ENCODE measurements at places on chromosomes 16 and 17.
A peak's percentile ranks its signal among the peaks of the same experiment; 100 is the strongest.

DNA sequence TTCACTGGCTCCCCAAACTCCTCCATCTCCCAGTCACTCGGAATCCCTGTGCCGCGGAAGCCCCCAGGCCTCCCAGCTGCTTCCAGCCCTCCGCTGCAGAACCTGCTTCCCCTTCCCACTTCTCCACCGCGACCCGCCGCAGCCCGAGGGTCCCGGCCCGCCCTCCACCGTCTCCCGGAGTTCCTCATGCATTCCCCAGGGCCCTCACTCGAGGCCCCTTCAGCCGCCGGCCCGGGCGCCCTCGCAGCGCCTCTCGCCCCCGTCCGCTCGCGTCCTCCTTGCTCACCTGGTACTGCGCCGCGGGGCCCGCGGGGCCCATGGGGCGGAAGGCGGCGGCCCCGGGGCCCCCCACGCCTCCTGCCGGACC lies 329 bp downstream of the SMARCD2 start:
- DNase-seq, result no peak

DNA sequence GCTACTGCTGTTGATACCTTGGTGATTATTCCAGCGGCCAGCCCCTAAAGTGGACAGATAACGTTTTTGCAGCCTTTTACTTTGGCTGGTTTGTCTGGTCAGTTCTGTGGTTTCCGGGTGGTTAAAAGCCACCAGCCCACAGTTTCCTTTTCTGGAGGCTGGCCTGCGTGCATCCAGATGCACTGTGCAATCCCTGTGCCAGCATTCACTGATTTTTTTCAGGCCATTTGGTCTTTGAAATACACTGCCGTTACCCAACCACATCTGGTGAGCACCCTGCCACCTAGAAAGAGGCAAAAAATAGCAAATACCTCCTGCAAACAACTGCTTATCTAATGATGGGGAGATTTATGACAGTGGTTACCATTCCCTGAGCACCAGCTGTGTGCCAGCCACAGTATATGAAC lies 797 bp downstream of the NUDT7 start:
- no peak for DNase-seq

GRCh38 chr16:66551348-66551759 lies 1.0 kb upstream of the CKLF start:
- no peak for DNase-seq

- DNase-seq, result no peak
Measured at GRCh38 chr16:69937465-69937951, 13.6 kb upstream of the CLEC18A start.

DNA sequence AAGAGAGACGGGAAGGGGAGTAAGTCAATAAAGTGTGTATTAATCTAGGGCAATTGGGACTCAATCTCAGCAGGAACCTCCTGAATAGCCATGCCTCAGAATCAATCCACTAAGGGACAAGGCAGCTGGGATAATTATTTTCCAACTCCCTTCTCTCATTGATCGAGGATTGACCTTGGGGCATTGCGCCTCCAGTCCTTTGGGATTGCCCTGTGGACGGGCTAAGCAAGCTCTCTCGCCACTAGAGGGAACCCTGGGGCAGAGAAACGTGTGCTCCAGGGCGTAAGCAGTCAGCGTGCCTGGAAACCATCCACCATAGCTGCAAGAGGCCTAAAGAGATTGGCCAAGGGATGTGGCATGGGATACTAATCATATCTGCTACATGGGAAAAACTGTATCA lies 53.9 kb upstream of the ERCC4 start:
- no peak for DNase-seq

- DNase-seq, result no peak
Measured at GRCh38 chr17:81251094-81251708, 12.1 kb downstream of the NDUFAF8 start.

DNA sequence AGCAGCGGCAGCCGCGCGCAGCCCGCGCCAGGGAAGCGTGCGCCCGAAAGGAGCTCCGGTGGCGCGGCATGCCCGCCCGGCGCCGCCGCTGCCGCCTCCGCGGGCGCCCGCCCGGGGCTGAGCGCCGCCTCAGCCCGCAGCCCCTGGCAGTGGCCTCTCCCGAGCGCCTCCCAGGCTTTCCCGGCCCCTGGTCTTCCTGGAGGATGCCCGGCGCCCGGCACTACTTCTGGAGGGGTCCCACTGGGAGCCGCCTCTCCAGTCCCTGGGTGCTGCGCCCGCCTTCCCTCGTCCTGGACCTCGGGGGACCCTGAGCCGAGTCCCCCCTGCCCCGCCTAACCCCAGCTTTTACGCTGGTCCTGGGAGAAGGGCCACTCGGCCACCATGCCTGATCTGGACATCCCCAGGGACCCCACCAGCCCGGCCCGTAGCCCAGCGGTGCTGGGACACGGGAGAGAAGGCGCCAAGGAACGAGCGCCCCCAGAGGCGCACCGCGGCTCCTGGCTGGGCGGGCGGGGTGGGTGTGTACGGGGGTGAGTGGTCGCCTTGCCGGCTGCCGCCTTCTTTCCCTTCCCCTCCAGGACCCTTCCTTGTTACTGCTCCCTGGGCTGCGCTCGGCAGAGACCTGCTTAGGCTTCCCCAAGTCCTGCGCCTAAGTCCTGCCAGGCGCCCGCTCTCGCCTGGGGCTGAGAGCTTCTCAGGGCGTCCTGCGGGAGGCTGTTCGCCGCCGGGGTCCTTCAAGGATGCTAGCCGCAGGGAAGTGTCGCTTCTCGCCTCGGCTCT lies 704 bp downstream of the ASIC2 start:
- DNase-seq, result no peak

- DNase-seq, result no peak
Measured at GRCh38 chr16:61289141-61289540, 747.1 kb downstream of the CDH8 start.

DNA sequence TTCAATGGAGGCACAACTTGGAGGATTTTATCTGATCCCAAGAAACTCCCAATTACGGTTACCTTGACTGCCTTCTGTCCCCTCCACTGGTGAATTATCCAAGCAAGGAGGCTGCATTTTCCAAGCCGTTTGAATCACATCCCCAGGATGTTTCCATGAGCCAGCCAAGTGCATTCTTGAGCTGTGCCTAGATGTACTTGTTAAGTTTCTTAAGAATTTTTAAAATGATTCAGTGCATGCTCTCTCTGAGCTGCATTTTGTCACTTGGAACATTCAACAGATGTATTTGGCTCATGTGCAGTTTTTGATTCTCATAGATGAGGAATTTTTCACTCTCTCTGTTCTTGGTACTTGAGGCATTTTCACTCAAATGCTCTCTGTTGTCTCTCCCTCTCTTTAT lies 202.6 kb upstream of the MYOCD start:
- no peak for DNase-seq

DNA sequence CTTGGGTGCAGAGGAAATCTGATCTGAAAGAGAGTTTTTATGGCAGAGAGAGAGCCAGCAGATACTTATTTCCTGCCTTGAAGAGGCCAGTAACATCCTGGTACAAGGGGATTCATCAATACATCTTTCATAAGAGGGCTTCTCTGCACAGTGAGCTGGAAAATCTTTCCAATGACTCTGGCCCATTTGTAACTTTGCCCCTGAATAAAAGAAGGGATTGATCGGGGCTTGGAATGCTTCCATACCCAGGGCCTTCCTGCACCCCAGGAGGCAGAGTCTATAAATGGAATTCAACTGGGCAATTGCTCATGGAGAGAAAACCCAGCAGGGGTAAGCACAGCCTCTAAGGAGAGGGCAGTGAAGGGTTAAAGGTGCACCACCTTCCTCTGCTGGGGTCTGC lies 163.3 kb downstream of the XYLT1 start:
- DNase-seq, result no peak

GRCh38 chr17:1649844-1650501 lies at the start of gene RILP:
RILP (minus strand) TSS chr17:1649866; CDS start chr17:1649804, 62 bp downstream.
- peak; percentile 97 for DNase-seq

- DNase-seq, result no peak
Measured at GRCh38 chr16:49661465-49662187, 194.3 kb downstream of the ZNF423 start.

DNA sequence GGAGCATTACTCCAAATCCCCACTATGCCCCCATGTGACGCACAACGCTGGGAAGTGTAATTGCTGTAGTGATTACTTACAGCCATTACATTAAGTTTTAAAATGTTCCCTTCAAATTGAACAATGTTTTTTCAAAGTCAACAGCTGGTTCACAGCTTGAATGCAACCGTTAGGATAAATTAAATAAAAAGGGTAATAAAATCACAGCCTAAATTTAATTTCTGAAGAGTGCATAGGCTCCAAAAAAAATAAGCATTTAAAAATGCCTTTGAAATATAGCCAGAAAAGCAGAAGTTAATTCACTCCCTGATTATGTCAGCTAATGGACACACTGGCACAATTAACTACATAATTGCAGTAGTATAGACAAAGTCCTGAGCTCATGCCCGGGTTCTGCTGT lies 50.5 kb upstream of the KDM8 start:
- DNase-seq, result no peak

- DNase-seq, result no peak
Measured at GRCh38 chr17:50855708-50856330, 10.3 kb downstream of the TOB1 start.

DNA sequence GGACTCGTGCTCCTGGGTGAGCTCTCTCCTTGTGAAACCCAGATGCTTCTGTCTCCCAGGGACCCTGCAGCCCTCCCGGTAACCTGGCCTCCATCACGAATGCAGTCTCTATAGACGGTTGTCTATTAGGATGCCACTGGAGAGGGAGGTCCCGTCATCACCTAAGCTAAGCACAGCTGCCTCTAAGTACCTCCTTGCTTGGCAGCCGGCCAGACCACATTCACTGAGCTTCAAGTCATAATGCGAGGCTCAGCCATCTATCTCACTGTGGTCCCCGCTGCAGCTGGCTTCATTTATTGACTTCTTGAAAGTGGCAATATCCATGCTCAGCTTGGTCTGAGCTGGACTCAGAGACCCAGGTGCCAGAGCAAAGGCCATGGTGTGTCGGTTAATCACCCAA lies 74.5 kb upstream of the HSBP1 start:
- DNase-seq, result no peak

DNA sequence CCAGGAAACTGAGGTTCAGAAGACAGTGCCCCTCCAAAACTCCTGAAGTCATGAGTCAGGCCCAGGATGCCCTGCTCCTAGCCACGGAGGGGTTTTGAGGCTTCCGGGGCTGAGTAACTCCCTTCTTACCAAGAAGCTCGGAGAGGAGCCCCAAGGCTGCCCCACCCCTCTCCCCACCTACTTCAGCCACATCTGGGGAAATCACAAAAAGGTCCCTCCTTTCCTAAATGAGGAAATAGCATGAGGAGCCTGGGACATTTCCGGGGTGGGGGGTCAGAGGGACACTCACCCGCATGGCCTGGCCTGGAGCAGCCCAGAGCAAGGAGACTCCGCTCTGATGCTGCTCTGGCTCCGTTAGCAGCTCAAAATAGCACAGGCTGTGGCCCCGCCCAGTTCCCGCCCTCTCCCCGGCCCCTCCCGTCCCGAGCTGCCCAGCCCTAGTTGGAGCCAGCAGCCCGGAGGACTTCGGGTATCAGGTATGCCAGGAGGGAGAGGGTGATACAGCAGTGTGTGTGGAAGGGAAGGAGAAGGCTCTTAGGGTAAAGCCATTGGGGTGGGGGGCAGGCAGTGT lies 40.1 kb downstream of the MYO18A start:
- DNase-seq, result no peak

DNA sequence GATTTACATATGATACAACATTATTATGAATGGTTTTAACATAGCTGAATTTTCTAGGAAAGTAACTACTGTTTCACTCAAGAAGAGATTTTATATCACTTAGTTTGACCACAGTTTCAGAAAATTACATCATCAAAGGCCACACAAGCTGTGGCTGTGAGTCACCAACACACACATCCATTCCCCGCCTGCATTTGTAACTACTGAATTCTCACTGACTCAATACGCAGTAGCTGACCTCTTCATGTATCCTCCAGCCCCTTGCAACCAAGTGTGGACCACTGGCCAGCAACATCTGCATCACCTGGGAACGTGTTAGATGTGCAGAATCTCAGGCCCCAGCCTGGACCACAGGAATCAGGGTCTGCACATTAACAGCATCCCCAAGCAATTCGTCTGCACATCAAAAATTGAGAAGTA lies 197.6 kb downstream of the XYLT1 start:
- DNase-seq, result no peak

- DNase-seq, result no peak
Measured at GRCh38 chr17:42405963-42406495, 17.0 kb downstream of the CAVIN1 start.

DNA sequence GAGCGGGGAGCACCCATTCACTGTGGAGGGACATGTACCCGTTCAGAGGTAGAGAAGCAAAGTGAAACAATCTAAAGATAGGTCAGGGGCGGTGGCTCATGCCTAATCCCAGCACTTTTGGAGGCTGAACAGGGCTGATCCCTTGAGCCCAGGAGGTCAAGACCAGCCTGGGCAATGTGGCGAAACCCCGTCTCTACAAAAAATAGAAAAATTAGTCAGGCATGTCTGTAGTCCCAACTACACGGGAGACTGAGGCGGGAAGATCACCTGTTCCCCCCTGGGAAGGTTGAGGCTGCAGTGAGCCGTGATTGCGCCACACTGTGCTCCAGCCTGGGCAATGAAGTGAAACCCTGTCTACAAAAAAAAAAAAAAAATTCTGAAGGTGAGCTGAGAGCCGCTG lies 21.7 kb downstream of the MYL4 start:
- DNase-seq, result no peak

- DNase-seq, result no peak
Measured at GRCh38 chr16:78225919-78226318, 126.5 kb downstream of the WWOX start.

GRCh38 chr17:70646673-70647072 lies 477.3 kb downstream of the KCNJ2 start:
- DNase-seq, result no peak

- DNase-seq, result no peak
Measured at GRCh38 chr17:21275047-21275578, 9.4 kb upstream of the MAP2K3 start.

GRCh38 chr17:31156326-31156725 lies 61.5 kb downstream of the NF1 start:
- DNase-seq, result no peak

DNA sequence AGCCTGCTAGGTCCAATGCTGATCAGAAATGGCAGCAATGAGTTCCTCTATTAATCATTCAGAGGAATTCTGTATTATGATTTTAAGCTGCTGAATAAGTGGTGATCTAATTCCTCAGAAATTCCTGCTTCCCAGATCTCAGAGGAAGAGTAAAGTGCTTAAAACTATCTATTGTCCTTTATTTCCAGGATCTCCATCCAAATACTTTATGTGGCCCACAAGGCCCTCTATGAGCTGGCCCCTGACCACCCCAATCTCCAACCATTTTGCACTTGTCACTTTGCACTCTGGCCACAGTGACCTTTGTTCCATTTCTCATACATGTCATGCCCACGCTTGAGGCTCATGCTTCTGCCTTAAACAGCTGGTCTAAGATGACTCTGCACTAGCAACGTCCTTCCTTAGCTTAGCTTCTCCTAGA lies 93.7 kb downstream of the CA10 start:
- no peak for DNase-seq

GRCh38 chr16:67860589-67861398 lies 12.1 kb upstream of the EDC4 start:
- DNase-seq, result no peak

Measured in vagina (tissue), 2 donors.